Fibroblast of upper back skin (primary cell): ENCODE measurements at places on chromosomes 11 and 22.
A peak's percentile ranks its signal among the peaks of the same experiment; 100 is the strongest.

DNA sequence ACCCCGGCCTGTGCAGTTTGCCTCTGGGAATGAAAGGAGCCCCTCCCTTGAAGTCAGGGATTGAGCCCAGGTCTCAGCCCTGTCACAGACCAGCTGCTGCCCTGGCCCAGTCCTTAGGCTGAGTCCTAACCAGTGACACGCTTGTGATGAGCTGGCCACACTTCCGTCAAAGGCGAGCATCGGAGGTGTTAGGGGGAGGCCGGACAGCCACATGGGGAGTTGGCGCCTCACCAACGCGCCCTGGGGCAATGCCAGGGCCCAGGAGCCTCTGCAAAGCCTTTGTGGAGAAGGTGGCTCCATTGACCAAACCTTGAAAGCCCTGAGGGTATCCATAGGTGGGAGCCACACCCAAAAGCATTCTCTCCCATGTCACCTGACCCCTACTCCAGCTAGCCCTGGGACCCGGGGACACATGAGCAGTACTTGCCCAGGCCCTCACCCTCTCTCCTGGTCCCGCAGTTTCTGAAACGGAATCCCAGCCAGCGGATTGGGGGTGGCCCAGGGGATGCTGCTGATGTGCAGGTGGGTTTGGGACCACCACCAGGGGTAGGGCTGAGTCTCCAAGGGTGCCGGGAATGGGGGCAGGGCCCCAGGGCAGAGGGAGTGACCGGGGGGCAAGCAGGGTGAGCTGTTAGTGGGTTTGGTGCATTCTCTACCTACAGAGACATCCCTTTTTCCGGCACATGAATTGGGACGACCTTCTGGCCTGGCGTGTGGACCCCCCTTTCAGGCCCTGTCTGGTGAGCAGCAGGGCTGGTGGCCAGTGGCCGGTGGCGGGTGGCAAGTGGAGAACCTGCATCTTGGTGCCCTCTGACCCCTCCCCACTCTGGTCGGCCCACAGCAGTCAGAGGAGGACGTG lies 3.7 kb downstream of the PTPRCAP start:
- no peak for DNase-seq

- DNase-seq: no peak
Observed at GRCh38 chr11:43985386-43985752, 42.9 kb downstream of the C11orf96 start.

GRCh38 chr22:37431801-37432707 lies 4.8 kb upstream of the ELFN2 start:
- DNase-seq: peak; percentile 100

DNA sequence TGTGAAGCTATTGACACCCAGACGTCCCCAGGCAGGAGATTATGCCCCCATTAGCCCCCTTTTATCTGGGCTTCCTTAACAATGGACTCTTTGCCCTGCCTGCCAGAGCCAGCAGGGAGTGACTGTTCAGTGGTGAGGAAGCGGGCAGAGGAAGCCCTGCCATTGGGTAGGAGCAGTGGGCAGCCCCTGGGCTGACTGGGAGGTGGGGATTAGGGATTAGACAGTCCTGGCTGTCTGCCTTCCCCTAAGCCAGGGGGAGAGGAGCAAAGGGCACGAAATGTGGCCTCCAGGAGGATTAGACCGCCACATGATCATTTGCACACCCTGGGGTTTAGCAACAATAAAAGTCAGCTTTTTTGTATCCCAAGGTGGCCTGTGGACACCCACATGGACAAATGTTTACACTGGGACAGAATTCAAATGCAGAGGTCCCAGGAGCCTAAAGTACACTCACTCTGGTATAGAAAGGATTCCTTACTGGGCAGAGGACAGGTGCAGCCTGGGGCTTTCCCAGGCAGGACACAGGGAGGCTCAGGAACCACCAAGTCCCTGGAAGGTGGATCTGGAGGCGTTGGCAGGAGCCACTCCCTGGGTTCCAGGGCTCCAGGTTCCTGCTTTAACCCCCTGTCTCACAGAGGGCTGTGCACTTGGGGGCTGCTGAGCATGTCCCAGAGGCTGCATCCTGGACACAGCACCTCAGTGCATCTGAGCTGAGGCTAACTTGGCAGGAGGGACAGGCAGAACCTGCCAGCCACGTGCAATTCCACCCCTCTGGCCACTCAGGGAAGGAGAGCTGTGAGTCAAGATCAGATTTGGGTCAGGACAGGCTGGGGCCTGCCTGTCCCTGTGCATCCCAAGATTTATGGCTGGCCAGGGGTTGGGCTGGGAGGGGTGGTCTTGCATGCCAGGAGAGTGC lies 2.1 kb downstream of the PNPLA3 start:
- no peak for DNase-seq

DNA sequence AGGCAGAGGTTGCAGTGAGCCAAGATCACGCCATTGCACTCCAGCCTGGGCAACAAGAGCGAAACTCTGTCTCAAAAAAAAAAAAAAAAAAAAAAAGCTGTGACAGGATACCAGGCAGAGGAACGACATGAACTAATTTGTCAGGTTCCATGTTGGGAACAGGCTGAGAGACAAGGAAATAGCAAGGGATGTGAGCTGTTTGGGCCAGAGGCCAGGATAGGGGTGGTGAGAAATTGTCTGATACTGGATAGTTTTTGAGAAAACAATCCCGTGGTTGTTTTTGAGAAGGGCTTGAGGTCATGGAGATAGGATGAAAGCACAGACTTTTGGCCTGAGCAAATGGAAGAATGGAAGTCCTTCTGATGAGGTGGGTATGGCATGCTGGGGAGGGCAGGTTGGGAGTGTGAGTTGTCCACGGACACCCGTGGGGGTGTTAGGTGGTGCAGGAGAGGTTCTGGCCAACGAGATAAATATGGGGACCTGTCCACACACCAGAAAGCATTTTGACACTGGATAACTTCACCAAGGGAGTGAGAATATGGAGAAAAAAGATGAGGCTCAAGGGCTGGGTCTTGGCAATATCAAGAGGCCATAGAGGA lies 13.7 kb downstream of the PIWIL3 start:
- no peak for DNase-seq
